Activated T-cell treated with anti-CD3 and anti-CD28 coated beads for 4 hours (primary cell): ENCODE measurements at places on chromosomes 3 and 15.

GRCh38 chr15:51065781-51066180, 28.9 kb downstream of the TNFAIP8L3 start:
- no peak for DNase-seq

GRCh38 chr15:52068004-52068615, 44.5 kb downstream of the BCL2L10 start:
- DNase-seq, result no peak

GRCh38 chr15:38228618-38229017, 24.0 kb upstream of the SPRED1 start:
- no peak for DNase-seq

DNA sequence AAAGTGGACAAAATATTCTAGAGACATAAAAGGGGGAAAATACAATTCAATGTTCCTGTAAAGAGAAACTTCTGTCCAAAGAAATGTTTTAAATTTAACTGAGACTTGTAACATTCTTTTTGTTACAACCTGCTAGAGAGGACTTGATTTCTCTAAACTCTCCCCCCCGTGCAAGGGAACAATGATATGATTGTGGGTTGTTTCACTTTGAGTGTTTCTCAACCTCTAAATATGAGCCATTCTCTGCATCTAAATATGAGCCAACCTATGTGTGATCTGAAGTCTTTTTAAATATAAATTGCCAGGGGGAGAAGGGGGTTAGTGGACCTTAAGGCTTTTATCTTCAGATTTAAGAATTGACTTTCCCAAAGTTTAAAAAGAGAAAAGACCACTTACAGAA, 14.6 kb downstream of the ZNF860 start:
- DNase-seq, result no peak

GRCh38 chr3:71583566-71584393, at the start of gene FOXP1:
Gene FOXP1 (minus strand): TSS chr3:71583728. CDS start chr3:71198381, 385,347 bp downstream.
- DNase-seq, result peak; percentile 61

DNA sequence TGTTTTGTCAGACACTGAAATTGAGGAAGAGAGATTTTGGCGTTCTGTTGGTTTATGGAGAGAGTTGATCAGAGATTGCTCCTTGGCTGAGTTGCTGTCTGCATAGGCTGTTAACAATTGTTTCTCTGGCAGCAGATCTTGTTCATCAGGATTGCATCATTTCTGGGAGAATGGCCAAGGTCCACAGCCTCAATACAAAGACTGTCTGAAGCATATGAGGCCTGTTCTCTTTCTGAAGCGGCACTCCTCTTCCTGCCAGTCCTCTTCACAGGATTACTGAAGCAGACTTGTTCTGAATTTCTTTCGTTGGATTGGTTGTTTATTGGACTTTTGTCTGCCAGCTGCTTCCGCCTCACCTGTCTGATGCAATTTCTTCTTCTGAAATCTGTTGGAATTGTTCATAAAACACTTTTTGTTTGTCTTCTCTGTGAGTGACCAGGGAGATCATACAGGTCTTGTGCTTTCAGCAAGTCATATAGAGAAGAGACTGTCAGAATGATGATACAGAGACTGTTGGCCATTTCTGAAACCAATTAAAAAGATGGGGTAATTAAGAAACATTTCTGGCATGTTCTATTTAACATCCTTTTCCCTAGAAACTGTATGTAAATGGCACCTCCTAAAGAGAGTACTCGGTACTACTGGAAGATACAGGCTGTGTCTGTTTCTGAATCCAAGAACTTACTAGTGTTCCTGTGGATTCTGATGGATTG, 25.5 kb downstream of the SETD5 start:
- no peak for DNase-seq

- no peak for DNase-seq
These were observed 210.0 kb downstream of the MYRIP start for GRCh38 chr3:40019376-40019775.

DNA sequence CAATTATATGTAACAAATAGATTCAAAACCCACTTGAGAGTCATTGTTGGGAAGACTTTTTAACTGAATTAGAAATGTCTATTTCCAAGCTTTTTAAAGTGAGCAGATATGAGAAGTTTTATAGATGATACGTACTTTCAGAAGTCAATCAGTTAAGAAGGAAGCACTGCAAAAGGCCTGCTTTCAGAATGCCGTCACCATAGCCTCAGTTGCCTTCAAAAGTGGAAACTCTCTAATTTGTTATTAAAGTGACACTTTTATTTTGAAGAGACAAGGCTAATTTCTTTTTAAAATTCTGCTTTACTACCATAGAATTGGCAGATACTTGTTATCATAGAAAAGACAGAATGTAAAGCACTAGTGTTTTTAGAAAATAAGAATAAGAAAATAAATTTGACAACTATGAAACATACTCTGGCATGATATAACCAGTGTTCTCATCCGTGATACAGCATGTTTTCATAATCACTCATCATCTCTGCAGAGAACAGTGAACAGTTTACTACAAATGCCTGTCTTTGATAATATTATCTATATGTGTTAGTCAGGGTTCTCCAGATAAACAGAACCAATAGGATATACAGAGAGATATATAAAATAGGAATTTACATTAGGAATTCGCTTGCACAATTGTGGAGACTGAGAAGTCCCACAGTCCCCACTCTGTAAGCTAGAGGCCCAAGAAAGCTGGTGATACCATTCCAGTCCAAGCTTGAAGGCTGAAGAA, 7.0 kb upstream of the PLD1 start:
- DNase-seq, result no peak

- DNase-seq, result no peak
These were observed 66.1 kb upstream of the PRICKLE2 start for GRCh38 chr3:64291345-64291744.

DNA sequence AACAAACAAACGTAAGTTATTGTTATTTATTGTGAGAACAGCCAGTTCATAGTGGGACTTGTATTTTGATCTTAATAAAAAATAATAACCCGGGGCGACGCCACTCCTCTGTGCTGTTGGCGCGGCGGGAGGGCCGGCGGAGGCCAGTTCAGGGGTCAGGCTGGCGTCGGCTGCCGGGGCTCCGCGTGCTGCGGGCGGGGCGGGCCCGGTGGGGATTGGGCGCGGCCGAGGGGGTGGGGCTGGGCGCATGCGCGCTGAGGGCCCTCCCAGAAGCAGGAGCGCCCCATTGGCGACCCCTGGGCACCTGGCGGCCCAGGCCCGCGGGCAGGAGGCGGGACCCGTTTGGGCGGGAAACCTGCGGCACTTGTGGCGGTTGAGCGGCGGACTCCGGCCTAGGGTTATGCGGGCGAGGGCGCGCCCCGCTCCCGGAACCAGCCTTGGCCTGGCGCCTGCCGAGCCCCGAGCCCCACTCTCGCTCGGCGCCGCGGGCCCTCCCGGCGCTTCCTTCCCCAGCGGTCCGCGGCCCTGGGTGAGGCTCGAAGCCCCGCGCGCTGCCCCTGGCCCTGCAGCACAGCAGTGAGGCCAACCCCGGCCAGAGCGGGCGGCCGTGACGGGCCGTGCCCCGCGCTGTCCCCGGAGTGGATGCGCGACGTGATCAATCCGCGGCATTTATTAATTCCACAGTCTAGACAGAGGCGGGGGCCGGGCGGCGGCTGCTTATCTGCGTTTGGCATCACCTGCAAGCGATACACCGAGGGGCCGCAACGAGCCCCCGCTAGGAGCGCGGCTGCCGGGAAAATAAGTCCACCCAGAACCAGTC, 6.0 kb downstream of the ISL2 start:
- no peak for DNase-seq

- DNase-seq, result no peak
These were observed 104.8 kb downstream of the ETFA start for GRCh38 chr15:76206325-76206976.

- no peak for DNase-seq
These were observed 207.5 kb upstream of the NR2F2 start for GRCh38 chr15:96123028-96123400.

DNA sequence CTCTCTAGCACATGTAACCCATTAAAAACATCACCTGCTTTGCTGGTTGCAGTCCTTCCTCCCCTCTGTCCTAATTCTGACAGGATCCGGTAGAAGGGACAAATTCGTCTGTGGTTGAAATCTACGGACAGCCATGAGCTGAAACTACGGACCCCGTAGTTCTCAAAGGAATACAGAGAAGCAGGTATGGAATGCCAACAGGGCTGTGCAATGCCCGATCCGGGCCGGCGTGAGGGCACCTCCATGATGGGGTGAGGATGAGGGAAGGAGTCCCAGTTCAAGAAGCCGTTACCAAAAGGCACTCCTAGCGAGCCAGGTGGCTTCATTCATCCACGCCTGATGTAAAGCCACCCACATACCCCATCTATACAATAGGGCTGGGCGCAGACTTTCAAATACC, 160.0 kb upstream of the NSMCE3 start:
- DNase-seq, result no peak

GRCh38 chr15:31563001-31563400, 236.4 kb downstream of the KLF13 start:
- DNase-seq, result no peak

GRCh38 chr3:38141952-38142273, 3.5 kb downstream of the MYD88 start:
- DNase-seq, result no peak

- DNase-seq, result no peak
These were observed 241.4 kb upstream of the TBL1XR1 start for GRCh38 chr3:177438596-177439220.

GRCh38 chr3:141231952-141232823, 563 bp downstream of the PXYLP1 start:
- DNase-seq, result no peak

GRCh38 chr15:85527895-85528294, 147.5 kb downstream of the AKAP13 start:
- DNase-seq, result no peak

DNA sequence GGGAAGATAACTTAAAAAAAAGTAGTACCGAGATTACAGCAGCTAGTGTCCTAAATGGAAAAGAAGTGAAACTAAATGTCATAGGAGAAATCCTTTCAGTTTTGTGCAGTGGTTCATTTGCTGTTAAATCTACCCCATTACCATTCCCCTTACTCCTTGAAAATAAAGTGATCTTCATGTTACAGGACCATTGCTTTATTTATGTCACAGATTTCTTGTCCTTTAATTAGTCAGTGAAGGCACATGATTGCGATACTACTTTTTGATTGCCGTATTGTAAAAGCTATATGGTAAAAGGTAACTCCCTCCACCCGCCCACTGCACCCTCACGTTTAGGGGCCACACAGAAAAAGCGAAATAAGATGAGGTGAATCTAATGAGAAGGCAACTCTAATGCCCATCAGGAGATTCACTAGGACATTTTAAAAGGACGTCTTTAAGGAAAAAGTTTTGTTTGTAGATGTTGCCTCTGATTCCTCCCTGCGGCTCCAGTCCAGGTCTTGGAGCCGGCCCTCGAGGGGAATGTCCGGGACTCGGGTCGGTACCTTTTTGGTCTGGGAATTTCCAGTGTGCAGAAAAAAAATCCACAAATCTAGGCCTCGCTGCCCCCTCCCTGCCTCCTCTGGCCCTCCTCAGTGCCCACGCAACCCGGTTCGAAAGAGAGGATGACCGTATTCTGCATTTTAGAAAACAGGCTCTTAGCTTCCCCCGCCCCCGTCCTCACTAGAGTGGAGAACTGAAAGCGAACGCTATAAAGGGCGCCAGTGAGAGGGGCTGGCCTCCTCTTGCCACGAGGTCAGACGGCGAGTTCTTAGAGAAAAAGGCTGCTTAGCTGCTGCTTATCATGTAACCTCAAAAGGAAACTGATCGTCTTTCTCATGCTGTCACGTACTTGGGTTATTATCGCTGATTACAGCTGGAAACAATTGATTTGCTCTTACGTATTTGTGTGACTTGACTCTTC, 21.8 kb upstream of the NFKBIZ start:
- peak; percentile 76 for DNase-seq

DNA sequence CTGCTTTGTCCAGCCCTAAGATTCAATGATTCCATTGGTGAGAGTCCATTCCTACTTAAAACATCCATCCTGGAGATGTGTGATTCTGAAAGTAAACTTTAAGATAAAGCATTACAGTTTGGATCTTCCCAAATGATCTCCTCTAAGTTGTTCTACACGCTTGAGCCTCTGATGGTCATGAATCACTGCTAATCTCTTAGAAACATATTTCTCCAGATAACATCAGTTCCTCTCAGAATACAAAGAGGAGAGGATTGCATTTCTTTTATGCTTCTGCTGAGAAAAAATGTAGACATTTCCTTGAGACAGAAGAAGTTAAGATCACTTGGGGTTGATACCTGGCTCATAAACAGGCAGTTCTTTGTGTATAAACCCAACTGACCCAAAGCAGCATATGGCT, 281.2 kb upstream of the DPH6 start:
- no peak for DNase-seq

DNA sequence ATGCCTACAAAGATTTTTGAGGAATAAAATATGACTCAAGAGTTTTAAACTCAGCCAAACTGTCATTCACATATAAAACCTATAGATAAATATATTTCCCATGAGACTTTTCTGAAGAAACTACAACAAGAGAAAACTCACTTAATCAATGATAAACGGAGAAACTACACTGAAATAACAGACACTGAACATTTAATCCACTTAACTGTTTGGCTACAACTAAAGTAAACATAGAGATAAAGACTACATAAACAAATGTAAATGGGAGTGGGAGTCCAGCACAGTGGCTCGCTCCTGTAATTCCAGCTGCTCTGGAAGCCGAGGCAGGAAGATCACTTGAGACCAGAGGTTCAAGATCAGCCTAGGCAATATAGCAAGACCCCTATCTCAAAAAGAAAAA, 79.2 kb downstream of the MEX3B start:
- DNase-seq, result no peak

DNA sequence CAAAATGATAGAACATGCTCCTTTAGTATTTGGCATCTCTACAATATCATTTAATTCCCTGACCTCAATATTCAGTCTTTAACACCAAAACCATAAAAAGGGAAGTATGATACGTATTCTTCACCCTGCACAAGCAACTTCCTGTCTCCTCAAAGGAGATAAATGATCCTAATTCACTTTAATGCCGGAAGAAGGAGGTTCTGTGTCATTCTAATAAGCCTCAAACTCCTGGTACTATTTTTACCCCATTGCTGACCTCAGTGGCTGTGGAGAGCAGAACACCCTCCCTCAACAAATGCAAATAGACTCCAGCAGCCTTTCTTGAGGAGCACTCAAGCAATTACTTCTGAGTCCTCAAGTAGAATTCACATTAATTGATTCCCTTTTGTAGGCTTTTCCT, 173.3 kb downstream of the TMEM108 start:
- no peak for DNase-seq

DNA sequence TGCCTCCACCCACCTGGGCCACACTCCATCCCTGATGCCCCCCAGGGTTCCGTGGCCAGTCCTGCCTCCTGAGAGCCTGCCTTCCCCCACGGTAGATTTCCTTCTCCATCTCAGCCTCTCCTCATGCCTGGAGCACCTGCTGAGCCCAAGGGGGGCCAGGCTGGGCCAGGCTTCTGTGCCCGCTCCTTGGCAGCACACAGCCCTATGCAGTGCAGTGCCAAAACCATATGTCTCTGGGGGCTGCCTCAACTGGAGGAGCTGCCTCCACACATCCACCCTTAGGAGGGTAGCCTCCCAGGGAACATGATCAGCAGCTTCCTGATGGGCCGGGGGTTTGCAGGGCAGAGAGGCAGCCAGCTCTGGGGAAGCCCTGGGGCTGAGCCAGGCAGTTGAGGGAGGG, 24.6 kb upstream of the GATA2 start:
- no peak for DNase-seq

GRCh38 chr3:108488631-108489030, 21.8 kb downstream of the MYH15 start:
- DNase-seq, result no peak

- no peak for DNase-seq
These were observed 1.7 kb downstream of the NMNAT3 start for GRCh38 chr3:139676108-139676507.
